ELR (cell line): ENCODE measurements at places on chromosomes 3 and 15.
A peak's percentile ranks its signal among the peaks of the same experiment; 100 is the strongest.

GRCh38 chr3:110677506-110677905 is 394.1 kb upstream of the NECTIN3 start:
- no peak for DNase-seq

- no peak for DNase-seq
Observed at GRCh38 chr3:4845882-4846281, 133.4 kb upstream of the BHLHE40 start.

GRCh38 chr15:54424171-54424570 is 445.9 kb downstream of the UNC13C start:
- DNase-seq = no peak

- DNase-seq = no peak
Observed at GRCh38 chr3:57154470-57155309, 10.5 kb downstream of the IL17RD start.

DNA sequence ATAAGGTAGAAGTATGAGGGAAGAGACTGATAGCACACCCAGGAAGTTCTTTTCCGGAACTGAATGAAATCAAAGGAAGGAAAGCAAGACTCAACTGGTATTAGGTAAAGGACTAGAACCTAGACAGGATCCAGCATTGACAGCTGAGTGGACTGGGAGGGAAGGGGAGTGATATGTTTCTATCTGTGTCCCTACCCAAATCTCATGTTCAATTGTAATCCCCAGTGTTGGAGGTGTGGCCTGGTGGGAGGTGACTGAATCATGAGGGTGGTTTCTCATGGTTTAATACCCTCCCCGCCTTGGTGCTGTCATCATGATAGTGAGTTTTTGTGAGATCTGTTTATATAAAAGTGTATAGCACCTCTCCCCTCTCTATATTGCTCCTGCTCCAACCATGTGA is 415.9 kb upstream of the KCNMB2 start:
- DNase-seq = no peak

DNA sequence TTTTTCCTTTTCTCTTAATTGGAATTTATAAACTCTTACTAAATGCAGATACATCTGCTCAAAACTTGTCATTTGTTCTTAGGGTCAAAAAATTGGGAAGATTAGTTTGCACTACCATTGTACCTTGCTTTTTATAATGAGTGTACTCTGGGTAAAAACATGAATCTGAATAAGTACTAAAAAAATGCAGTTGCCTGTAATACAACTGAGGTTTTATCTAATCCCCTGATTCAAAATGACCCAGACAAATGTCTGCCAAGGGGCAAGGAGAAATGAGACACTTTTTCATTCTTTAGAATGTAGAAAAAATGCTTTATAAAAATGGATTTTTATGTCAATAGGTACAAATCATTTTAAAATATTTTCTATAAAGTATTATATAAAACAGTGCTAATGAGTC is 42.4 kb downstream of the RASA2 start:
- DNase-seq = no peak

DNA sequence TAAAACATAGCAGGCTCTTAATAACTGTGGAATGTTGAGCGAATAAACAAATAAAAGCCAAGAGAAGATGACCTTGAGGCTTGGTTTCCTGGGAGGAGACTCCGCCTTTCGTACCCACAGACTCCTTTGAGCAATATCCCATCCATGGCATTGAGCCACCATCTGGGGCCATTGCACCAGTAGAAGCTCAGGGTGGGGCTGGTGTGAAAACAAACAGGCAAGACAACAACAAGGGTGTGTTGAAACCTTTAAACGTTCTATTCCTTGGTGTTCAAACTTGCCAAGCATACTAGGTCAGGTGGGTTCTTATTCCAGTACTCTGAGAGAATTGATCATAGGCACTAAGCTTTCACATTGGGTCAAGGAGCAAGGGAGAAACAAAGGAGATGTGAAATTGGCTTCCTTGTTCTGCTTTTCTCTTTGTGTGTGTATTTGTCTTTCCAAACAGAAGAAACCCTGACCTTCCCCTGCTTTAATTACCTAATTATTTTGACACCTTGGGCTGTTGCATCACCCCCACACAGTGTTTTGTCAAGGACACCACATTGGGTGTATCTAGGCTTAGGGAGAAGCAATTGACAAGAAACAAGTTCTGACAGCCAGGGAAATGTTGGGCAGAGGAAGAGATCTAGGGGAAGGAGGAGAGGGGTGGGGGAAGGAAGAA is 105.1 kb upstream of the BCL6 start:
- no peak for DNase-seq

- DNase-seq = peak; percentile 90
Observed at GRCh38 chr15:84600331-84600686, 500 bp upstream of the ZSCAN2 start.

DNA sequence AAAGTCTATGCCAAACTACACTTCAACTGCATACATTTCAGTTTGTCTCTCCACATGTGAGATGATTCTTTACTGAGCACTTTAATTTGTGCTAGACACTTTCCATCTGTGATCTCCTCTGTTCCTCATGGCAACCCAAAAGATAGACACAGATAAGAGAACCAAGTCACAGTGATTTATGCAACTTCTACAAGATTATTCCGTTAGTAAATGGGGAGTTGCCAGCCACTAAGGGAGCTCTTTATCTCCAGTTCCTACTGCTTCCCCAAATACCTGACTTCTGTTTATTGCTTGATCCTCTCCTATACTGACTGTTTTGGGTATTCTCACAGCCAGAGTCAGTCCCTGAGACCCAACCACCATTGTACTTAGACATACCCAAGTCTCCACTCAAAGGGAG is 24.1 kb upstream of the AKAP13 start:
- no peak for DNase-seq

GRCh38 chr3:122991236-122991985 is 36.2 kb downstream of the SEMA5B start:
- no peak for DNase-seq

DNA sequence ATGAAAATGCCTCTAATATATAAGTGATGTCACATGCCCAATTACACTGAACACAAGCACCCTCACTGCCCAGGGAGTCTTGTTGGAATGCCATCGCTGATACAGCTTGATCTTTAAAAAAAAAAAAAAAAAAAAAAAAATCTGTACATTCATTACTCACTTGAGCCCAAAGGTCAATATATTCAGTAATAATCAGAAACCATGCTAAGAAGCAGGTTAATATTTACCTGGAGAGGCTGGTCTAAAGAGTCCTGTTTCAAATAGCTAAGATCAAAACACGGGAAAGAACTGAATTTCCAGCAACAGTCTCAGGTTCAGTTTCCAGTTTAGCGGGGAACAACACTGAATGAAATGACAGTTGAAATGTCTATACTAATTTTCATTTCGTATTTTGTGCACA is 109.9 kb downstream of the UACA start:
- no peak for DNase-seq

DNA sequence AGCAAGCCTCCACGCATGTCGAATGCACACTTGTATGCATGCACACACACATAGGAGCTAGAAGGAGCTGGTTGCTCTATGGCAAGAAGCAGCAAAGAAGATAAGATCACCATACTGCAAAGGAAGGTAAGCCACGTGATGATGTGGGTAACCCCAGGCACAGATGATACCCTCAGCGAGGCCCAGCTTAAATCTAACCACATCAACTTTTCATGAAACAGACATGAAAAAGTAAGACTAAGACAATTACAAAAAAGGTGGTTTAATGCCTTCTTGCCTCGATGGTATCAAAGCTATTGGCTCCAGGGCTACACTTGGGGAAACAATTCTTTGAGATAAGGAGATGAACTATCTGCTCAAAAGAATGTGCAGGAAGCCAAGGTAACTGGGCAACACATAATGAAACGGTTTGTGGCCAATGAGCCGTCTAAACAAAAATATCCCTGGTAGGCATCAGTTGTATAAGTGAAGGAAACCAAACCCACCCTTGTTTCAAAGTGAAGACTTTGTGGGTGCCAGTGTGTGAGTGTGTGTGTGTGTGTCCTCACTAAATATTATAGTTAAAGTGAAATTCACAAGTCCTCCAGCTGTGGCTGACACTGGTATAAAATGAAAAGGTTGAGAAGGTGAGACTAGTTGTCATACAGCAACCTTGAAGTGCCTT is 365.7 kb upstream of the ICE2 start:
- no peak for DNase-seq

- no peak for DNase-seq
Observed at GRCh38 chr3:72698154-72698917, 149.9 kb downstream of the SHQ1 start.

- DNase-seq = no peak
Observed at GRCh38 chr3:134464689-134465365, 21.0 kb downstream of the ANAPC13 start.

- DNase-seq = peak; percentile 86
Observed at GRCh38 chr3:125079675-125080045, 23.9 kb upstream of the HEG1 start.

GRCh38 chr3:40848421-40848820 is 323.7 kb downstream of the ZNF621 start:
- DNase-seq = no peak

- peak; percentile 60 for DNase-seq
Observed at GRCh38 chr3:106578911-106579310, 710.1 kb upstream of the CBLB start.
